AG09319 (cell line): ENCODE measurements at places on chromosomes 3 and 15.

DNA sequence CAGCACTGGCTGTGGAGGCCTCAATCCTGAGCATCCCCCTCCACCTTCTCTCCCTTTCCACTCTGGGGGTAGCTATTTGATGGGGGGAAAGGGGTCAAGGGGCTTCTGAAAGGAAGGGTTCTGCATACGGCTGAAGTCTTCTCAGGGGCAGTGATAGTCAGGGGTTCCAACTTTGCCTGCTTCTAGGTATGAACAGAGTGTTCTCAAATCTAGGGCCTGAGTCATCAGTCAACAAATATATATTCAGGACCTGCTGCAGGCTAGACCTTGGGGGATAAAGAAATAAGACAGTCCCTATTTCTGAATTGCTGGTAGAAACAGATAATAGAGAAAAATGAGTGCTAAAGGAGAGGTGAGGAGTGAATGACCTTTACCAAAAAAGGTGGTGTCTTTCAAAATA is 12.8 kb downstream of the RGMA start:
- no peak for DNase-seq

- DNase-seq: no peak
Observed at GRCh38 chr3:118505784-118506183, 528.9 kb downstream of the IGSF11 start.

DNA sequence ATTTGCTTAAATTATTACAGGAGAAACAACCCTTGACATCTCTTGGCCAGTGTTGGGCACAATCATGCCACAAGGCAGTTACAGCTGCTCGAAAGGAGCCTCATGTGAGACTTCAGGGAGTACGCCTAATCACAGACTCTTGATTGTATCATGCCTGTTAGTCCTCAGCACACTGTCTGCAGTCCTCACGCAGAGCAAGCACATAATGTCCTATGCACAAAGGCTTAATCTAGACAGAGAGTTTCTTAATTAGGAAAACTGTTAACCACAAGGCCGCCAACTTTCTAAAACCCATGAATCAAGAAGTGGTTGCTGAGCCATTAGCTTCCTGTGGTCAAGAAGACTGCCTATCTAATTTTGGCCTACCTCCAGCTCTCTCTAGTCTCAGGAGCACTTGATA is 172.0 kb downstream of the UNC13C start:
- no peak for DNase-seq

GRCh38 chr3:102205647-102206046 is 229.2 kb upstream of the ZPLD1 start:
- no peak for DNase-seq

- DNase-seq: no peak
Observed at GRCh38 chr15:60865507-60865906, 363.6 kb downstream of the RORA start.

DNA sequence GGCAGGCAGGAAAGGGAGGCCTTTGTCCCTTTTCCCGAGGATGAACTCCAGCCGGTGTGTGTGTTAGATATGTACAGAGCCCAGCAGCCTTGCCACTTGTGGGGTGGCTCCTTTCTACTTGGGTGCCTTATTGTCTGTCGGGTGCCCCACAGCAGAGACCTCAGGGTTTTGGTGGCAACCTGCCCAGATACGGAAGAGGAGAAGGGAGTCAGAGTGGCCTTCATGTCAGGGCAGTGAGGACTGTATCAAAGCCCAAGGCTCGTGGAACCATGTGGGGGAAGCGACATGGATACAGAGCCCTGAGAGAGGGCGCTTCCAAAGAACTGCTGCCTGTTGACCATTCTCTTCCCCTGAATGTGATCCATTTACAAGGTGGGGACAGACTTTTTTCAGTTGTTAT is 166.2 kb downstream of the SLCO3A1 start:
- no peak for DNase-seq

DNA sequence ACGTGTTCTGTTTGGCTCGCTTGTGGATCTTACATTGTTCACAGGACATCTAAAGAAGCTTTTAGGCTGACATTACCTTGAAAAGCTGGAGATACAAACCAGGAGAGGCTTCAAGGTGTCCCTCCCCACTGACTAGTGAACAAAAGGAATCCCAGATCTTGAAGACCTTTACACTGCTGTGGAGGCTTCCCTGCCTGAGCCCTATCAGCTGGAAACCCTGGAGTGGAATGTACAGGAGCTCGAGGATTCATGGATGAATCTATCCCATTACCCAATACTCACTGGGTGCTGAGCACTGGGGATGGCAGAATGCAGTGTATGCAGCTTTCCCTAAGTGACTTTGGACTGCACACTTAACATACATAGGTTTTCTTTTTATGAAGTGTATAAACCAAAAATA is 82.3 kb upstream of the MFGE8 start:
- DNase-seq: no peak

DNA sequence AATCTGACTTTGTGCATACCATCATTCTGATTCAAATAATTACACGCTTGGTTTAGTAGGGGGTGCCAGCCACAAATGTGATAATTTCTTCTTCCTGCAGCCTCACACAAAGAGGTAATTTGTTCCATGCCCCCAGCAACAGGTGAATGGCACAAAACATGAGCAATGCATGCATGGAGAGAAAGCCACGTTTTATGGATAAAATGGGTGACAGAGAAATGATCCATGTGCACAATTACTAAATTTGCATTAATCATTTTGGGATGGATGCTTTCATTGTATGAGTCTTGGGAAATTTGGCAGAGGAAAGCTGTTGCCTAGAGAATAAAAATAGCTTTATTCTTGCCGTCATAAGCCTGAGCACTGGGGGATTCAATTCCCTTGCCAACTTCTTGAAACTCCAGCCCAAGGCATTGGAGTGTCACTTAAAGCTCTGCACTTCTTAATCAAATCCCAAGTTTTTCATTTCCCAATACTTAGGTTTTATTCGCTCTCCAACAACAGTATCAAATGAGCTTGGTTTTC is 411.6 kb downstream of the GBE1 start:
- no peak for DNase-seq
